ENCODE measurements at places on chromosomes 5 and 9. TPM values are rescaled to one million over a fixed set of nuclear protein-coding genes. Genes with fewer than 3 reads are reported as not detected.

- H3K4me3 ChIP-seq = peak overlapping the region; percentile 29
- no peak for DNase-seq
- H3K36me3 ChIP-seq = peaks cover 2% of the 10 kb centered on the region
- peaks cover 65% of the 10 kb centered on the region for H3K4me1 ChIP-seq
- peak overlapping the region; percentile 83 for H3K27ac ChIP-seq
Measured at GRCh38 chr5:56326116-56326515, 93.0 kb upstream of the ANKRD55 start.

- H3K4me1 ChIP-seq = peaks cover 2% of the 10 kb centered on the region
- no peak overlapping the region for H3K27ac ChIP-seq
- no peak for DNase-seq
- no peak overlapping the region for H3K4me3 ChIP-seq
- H3K36me3 ChIP-seq = no peaks in the 10 kb centered on the region
Measured at GRCh38 chr9:75039801-75040200, 11.7 kb upstream of the CARNMT1 start.

GRCh38 chr5:168879331-168879730, 300.2 kb upstream of the PANK3 start:
- DNase-seq = no peak
- H3K27me3 ChIP-seq = peaks cover 14% of the 10 kb centered on the region
- H3K4me1 ChIP-seq = peaks cover 3% of the 10 kb centered on the region

GRCh38 chr9:34386656-34387055, 10.0 kb upstream of the MYORG start:
- DNase-seq = no peak
- no peak overlapping the region for H3K27ac ChIP-seq
- H3K36me3 ChIP-seq = no peaks in the 10 kb centered on the region
- H3K27me3 ChIP-seq = peaks cover 23% of the 10 kb centered on the region
- no peak overlapping the region for H3K4me3 ChIP-seq

DNA sequence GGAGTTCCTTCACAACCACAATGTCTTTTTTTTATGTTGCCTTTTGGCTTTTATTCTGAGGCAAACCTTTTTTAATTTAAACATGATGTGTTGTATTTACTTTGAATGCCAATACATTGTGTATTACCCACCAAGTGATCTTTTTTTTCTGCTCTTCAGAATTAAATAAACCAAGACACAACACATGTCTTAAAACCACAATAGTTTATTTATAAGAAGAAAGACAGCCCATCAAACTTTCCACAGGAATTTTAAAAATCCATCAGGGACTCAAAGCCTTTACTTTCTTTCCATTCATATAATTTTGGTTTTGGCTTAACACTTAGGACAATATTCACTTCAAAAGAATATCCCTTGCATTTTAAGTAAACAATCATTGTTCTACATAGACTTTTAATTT, 321.8 kb upstream of the MEF2C start:
- DNase-seq = no peak
- H3K4me1 ChIP-seq = no peaks in the 10 kb centered on the region
- no peaks in the 10 kb centered on the region for H3K27me3 ChIP-seq
- no peaks in the 10 kb centered on the region for H3K36me3 ChIP-seq
- no peak overlapping the region for H3K4me3 ChIP-seq

- H3K4me3 ChIP-seq = no peak overlapping the region
- peaks cover 6% of the 10 kb centered on the region for H3K4me1 ChIP-seq
- H3K36me3 ChIP-seq = no peaks in the 10 kb centered on the region
- H3K27me3 ChIP-seq = peaks cover 18% of the 10 kb centered on the region
- no peak for DNase-seq
- H3K27ac ChIP-seq = no peak overlapping the region
Measured at GRCh38 chr9:107178293-107178692, 104.8 kb upstream of the RAD23B start.

- H3K4me1 ChIP-seq = no peaks in the 10 kb centered on the region
- no peaks in the 10 kb centered on the region for H3K27me3 ChIP-seq
- H3K27ac ChIP-seq = no peak overlapping the region
- H3K4me3 ChIP-seq = no peak overlapping the region
- no peaks in the 10 kb centered on the region for H3K36me3 ChIP-seq
- no peak for DNase-seq
Measured at GRCh38 chr5:104412649-104413240, 850.2 kb upstream of the NUDT12 start.

DNA sequence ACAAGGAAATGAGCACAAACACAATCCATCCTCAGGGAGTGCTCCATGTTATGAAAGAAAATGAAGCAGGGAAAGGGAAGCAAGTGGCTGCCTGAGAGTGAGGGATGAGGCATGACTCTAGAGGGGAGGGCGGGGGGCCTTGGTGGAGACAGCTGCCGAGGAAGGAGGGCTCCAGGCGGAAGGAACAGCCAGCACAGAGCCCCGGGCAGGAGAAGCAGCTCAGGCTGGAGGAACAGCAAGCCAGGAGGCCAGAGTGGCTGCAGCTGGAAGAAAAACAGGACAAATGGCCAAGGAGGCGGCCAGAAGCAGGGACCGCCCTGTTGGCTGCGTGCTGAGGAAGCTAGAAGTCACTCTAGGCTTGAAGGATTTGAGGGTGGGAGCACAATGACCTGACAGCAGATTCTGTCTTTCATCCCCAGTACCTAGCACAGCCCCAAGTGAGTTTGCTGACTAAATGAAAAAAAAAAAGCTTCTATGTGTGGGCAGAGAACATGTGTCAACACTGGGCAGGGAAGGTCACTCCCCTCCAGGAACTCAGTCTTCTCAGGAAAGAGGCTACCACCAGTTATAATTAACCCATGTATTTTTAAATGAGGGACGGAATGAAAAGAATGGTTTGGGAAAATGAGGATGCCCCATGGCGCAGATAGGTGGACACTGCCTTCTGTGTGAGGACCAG, 142.8 kb downstream of the DCP2 start:
- H3K27me3 ChIP-seq = no peaks in the 10 kb centered on the region
- H3K36me3 ChIP-seq = no peaks in the 10 kb centered on the region
- H3K4me1 ChIP-seq = no peaks in the 10 kb centered on the region
- no peak overlapping the region for H3K4me3 ChIP-seq
- H3K27ac ChIP-seq = no peak overlapping the region

DNA sequence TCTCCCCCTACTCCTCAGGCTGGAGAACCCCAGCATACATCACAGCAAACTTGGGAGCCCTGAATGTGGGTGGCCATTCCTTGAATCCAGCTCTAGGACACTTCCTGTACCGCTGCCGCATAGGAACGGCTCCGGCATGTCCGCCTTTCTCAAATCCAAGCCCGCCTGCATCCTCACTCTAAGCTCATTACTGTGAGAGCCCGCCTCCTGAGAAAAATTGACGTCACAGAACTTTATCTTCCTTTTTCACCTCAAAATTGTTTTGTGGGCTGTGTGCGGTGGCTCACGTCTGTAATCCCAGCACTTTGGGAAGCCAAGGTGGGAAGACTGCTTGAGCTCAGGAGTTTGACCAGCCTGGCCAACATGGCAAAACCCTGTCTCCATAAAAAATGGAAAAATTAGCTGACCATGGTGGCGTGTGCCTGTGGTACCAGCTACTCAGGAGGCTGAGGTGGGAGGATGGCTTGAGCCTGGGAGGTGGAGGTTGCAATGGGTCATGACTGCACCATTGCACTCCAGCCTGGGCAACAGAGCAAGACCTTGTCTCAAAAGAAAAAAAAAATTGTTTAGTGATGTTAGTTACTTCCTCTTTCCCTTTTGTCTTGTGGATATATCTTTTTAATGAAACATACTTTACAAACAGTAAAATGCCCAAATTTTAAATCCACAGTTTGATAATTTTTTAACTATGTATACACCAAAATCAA, 22.8 kb downstream of the RNF44 start:
- DNase-seq = no peak
- no peaks in the 10 kb centered on the region for H3K27me3 ChIP-seq
- H3K36me3 ChIP-seq = no peaks in the 10 kb centered on the region
- H3K4me1 ChIP-seq = peaks cover 3% of the 10 kb centered on the region

DNA sequence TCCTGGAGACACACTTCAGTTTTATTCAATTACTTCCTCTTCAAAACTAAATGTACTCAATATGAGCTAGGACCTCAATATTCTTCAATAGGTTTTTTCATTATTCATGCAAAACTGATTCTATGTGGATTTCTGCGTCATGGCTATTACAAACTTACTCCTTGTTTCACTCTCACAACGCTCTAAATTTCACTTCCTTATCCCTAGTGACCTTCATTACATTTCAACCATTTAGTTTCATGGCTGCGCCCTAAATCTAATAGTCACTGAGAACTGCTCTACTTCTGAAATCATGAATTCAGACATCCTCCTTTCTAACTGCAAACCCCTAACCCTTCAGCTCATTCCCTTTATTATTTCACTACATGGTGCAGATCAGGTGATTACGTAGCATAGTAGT, 93.9 kb downstream of the SLC25A46 start:
- no peak overlapping the region for H3K4me3 ChIP-seq
- no peaks in the 10 kb centered on the region for H3K36me3 ChIP-seq
- peaks cover 2% of the 10 kb centered on the region for H3K4me1 ChIP-seq
- DNase-seq = no peak
- no peak overlapping the region for H3K27ac ChIP-seq
- H3K27me3 ChIP-seq = no peaks in the 10 kb centered on the region

GRCh38 chr5:45507178-45507577, 189.0 kb downstream of the HCN1 start:
- H3K4me3 ChIP-seq = no peak overlapping the region
- no peaks in the 10 kb centered on the region for H3K4me1 ChIP-seq
- H3K27me3 ChIP-seq = no peaks in the 10 kb centered on the region
- H3K27ac ChIP-seq = no peak overlapping the region

GRCh38 chr5:156036640-156037039, 290.3 kb upstream of the SGCD start:
- no peaks in the 10 kb centered on the region for H3K27me3 ChIP-seq
- H3K27ac ChIP-seq = no peak overlapping the region
- no peak overlapping the region for H3K4me3 ChIP-seq
- H3K36me3 ChIP-seq = no peaks in the 10 kb centered on the region
- DNase-seq = no peak

GRCh38 chr9:109801484-109801883, 21.5 kb downstream of the PALM2AKAP2 start:
- no peaks in the 10 kb centered on the region for H3K4me1 ChIP-seq
- H3K4me3 ChIP-seq = no peak overlapping the region
- peaks cover 21% of the 10 kb centered on the region for H3K27me3 ChIP-seq
- no peaks in the 10 kb centered on the region for H3K36me3 ChIP-seq
- no peak overlapping the region for H3K27ac ChIP-seq

DNA sequence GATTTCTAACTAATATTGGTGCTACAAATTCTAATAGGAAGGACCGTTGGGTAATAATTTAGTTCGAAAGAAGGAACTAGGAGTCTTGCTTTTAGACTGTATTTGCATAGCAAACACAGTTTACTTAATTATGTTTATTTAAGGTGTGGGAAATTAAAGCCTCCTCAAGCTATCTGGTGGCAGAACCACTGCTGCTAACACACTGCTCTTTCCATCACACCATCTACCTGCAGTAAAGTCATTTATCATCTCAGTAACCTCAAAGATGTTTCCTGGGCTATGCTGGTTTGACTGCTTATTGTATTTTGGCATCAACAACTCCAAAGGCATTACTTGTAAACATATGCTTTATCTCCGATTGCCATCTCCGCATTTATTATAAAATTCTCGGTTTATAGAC, 114.3 kb downstream of the DEPDC1B start:
- DNase-seq = no peak
- H3K4me1 ChIP-seq = no peaks in the 10 kb centered on the region
- H3K36me3 ChIP-seq = peaks cover 3% of the 10 kb centered on the region

- peaks cover 76% of the 10 kb centered on the region for H3K27me3 ChIP-seq
- H3K27ac ChIP-seq = peak overlapping the region; percentile 12
- H3K4me1 ChIP-seq = peaks cover 10% of the 10 kb centered on the region
- H3K4me3 ChIP-seq = no peak overlapping the region
Measured at GRCh38 chr9:97857606-97858392, 4.8 kb downstream of the FOXE1 start.

- no peak for DNase-seq
- no peaks in the 10 kb centered on the region for H3K4me1 ChIP-seq
- no peaks in the 10 kb centered on the region for H3K36me3 ChIP-seq
- H3K27me3 ChIP-seq = no peaks in the 10 kb centered on the region
- no peak overlapping the region for H3K27ac ChIP-seq
Measured at GRCh38 chr5:172909931-172910502, 49.2 kb upstream of the RPL26L1 start.

- peaks cover 5% of the 10 kb centered on the region for H3K4me1 ChIP-seq
- no peak overlapping the region for H3K4me3 ChIP-seq
- DNase-seq = no peak
- H3K36me3 ChIP-seq = peaks cover 51% of the 10 kb centered on the region
- no peaks in the 10 kb centered on the region for H3K27me3 ChIP-seq
Measured at GRCh38 chr5:141529002-141529401, 40.1 kb downstream of the PCDHGC5 start.

GRCh38 chr9:14362175-14362574, 48.2 kb upstream of the NFIB start:
- no peaks in the 10 kb centered on the region for H3K27me3 ChIP-seq
- no peak for DNase-seq
- H3K4me3 ChIP-seq = no peak overlapping the region

GRCh38 chr9:112005939-112006338, 109.3 kb downstream of the UGCG start:
- H3K27me3 ChIP-seq = peaks cover 28% of the 10 kb centered on the region
- H3K4me3 ChIP-seq = no peak overlapping the region
- H3K4me1 ChIP-seq = peaks cover 22% of the 10 kb centered on the region
- H3K36me3 ChIP-seq = no peaks in the 10 kb centered on the region

Gene ELAVL2
- not detected for total RNA-seq

Gene PPIC
- not detected for total RNA-seq

Gene RHOBTB3
- total RNA-seq = 0.37 TPM

Gene THBS4
- 2.1 TPM for total RNA-seq

Gene LECT2
- total RNA-seq = not detected

Gene AK1
- total RNA-seq = 18.0 TPM

Gene TMEM171
- not detected for total RNA-seq

Gene XPA
- 8.9 TPM for total RNA-seq

Gene IL3
- total RNA-seq = 71.3 TPM

Gene TMC1
- total RNA-seq = not detected

Gene PCDHB5
- total RNA-seq = not detected
